ENCODE measurements at places on chromosomes 12 and 14. TPM values are rescaled to one million over a fixed set of nuclear protein-coding genes. Genes with fewer than 3 reads are reported as not detected.

DNA sequence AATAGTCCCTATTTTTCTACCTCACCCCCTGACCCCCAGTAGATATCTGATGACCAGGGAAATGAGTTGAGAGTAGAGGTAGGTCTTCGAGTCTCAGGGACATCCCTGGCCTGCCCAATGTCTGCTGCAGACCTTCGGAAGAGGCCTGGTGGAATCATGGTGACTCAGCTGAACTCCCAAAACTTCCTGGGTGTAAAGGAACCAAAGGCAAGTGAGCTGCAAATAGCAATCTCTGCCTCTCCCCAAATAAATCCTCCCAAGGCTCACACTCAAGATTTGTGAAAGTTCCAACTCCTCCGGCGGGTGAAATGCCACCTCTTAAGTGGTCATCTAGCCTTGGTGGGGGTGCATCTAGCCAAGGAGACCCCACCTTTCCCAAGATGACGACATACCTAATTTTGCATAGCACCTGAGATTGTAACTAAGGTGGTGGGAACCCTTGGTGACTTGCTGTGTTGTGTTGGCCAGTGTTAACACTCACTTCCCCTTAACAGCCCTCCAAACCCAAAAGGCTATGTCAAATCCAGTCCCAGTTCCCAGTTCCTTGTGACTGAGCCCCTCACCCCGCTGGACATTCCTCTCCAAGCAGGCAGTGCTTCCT is 6.3 kb downstream of the ZFP36L1 start:
- no peak for DNase-seq

DNA sequence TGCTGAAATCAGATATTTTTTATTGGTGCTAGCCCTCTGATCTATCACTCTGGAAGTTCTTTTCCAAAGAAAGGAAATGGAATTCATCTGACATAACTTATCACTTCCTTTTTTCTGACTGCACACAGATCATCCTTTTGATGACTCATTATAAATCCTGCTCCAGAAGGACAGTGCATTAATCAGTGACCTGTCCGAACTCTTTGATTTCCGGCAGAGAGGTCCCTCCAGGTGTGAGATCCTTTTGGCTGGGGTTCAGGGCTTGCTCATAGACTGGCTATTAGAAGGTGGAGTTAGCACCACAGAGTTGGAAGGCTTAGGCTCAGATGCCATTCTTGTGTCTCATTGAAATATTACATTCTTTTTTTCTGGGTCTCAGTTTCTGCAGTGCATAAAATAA is 328.2 kb downstream of the ZFP36L1 start:
- no peak for DNase-seq

GRCh38 chr12:85711735-85712390 is 124.3 kb downstream of the RASSF9 start:
- no peak for DNase-seq

GRCh38 chr12:90543841-90544240 is 411.1 kb downstream of the CCER1 start:
- DNase-seq = no peak

DNA sequence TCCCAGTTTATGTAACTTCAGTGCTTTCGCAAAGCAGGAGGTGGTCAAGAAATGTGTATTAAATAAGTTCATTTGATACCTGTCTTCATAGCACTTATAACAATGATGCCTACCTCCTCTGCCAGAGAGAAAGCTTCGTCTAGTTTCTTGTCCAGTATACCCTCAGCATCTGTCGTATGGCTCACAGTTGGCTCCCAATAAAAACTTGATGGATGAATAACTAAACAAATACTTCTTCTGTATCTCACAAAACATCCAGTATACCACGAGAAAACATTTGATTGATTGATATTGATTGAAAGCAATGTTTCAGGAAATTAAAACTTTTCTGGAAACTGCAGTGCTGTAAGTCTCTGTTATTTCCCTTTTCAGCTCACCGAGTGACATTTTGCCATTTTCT is 26.9 kb upstream of the PTGDR start:
- no peak for DNase-seq

SYNDIG1L gene
- 0.32 TPM for polyA plus RNA-seq

FBXW8 gene
- 24.3 TPM for polyA plus RNA-seq

FOS gene
- 37.3 TPM for polyA plus RNA-seq

OR6C65 gene
- polyA plus RNA-seq = not detected
